Fibroblast of skin of abdomen (primary cell): ENCODE measurements at places on chromosomes 2 and 18.

- peak; percentile 75 for DNase-seq
Observed at GRCh38 chr2:181157326-181157725, 176.9 kb downstream of the UBE2E3 start.

DNA sequence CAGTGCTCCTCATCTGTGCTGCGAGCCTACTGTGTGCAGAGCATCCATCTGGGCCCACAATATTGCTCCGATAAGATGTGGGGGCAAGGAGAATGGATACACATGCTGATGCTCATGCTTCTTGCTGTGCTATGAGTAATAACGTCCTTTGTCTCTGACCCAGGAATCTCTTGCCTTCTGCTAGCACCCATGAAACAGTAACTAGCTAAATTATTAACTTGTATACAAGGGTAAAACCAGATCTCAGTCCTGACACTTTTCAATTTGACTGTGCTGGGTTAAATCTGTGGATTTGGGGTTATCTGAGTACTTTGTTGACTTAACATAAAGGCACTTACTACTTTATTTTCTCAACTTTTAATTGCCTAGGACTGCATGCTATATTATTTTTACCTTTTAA, 357.6 kb downstream of the SLC4A3 start:
- DNase-seq = no peak

DNA sequence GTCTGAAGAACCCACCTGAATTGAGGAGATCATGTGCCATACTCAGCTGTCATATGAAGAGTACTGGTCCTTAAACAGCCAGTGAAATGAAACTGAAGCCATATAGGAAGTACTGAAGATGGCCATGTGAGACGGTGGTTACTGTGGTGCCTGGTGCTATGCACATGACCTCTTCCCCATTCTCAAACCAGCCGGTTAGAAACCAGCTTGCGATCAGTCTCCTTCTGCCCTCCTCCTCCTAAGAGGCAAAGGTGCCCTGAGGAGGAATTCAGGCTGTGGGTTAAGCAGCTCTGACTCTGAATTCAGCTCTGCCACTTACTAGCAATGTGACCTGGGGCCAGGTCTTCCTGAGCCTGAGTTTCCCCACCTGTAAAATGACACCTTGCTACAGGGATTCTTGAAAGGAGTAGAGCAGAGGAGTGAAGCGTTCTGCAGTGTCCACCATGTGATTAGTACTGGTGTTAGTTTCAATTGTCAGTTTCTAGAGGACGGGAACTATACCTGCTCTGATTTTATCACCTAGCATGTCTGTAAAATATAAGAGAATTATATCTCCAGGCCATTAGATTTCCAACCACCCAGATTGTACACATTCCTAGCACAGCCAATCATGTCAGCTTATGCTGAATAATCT, 5.1 kb downstream of the FECH start:
- no peak for DNase-seq

DNA sequence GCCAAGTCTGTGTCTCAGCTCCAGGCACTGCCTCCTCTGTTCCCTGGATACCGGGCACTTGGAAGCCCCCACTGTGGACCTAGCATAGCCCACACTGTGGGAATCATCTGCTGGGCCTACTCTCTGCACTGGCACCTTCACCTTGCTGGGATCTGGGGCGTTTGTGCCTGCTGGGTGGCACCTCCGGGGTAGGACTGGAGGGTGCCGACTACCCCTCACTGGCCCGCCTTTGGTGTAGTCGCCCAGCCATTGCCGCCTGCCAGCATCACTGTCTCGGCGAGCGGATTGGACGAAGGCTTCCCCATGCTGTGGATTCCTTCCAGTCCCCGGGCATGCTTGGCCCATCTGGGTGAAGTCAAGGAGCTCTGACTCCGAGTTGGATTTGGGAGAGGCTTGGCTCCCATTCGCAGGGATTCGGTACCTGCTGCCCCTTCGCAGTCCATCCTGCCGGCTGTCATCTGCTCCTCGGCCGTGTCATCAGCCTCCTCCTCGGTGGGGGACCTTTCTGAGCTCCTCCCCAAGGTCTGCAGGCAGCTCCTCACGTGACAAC, 180.6 kb upstream of the HDAC4 start:
- DNase-seq = no peak

DNA sequence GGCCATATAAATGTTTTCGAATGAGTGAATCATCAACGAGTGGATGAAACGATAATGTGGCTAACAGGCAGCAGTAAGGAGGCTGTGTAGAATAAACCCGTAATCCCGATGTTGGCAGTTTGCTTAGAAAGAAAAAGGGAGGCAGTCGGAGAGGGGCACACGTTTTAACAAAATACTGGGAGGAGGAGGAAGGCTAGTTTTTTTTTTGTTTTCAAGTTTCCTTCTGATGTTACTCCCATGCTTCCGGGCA, 476 bp upstream of the MSH2 start:
- DNase-seq = no peak

GRCh38 chr2:238966072-238966937, 118.4 kb downstream of the TWIST2 start:
- no peak for DNase-seq

GRCh38 chr2:105179469-105180372, 61.8 kb upstream of the GPR45 start:
- DNase-seq = peak; percentile 68

GRCh38 chr2:225100856-225101294, 58.6 kb upstream of the DOCK10 start:
- peak; percentile 98 for DNase-seq

GRCh38 chr18:8627107-8627472, 17.9 kb downstream of the RAB12 start:
- DNase-seq = no peak
